NCI-H460 (cell line): ENCODE measurements at places on chromosomes 3 and 15.

GRCh38 chr3:197957790-197958133, 2.3 kb upstream of the LMLN start:
- DNase-seq: no peak

- DNase-seq: no peak
These were observed 45.4 kb downstream of the EPHB1 start for GRCh38 chr3:134840459-134840858.

GRCh38 chr3:37056826-37057225, 63.5 kb downstream of the MLH1 start:
- no peak for DNase-seq

- no peak for DNase-seq
These were observed 48.7 kb upstream of the OCA2 start for GRCh38 chr15:28147801-28148200.

DNA sequence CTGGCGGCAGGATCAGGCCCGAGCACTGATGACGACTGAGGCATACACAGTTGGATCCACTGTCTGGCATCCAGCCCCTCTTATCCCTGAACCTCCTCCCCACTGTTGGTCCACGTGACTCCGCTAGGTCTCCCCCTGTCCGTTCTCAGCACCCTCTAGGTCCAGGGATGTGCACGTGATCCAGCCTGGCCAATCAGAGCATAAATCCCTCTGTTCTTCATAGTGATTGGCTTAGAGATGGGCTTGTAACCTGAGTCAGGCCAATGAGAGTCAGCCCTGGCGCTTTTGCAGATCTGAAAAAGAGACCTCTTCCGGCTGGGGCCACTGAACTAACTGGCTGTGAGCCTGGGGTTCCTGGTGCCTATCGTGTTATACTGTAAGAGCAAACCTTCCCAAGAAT, 20.5 kb upstream of the IQSEC1 start:
- DNase-seq: no peak

DNA sequence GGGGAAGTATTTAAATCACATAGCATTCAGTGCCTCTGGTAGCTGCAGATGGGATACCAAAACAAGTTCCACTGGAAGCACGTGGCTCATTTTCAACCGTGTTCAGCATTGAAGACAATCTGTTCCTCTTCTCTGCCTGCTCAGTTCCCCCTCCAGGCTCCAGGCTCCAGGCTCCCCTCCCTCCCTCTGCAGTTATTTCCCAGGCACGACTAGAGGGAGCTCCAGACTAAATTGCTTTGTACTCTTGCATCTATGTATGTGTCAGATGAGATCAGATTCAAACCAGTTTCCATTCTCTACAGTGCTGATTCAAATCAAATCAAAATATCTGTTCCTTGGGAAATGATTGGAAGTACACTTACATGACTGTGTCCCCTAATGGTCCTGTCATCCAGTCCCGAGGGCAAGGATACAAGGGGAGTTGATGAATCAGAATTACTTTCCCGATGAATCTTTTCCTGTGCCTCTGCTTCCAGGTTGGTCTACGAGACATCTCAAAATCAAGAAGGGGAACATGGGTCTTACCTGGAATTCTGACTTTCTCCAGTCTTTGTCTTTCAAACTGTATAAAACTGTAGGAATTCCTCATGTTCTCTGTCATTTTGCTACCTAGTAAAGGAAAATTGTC, 600.5 kb downstream of the EDEM1 start:
- DNase-seq: no peak

DNA sequence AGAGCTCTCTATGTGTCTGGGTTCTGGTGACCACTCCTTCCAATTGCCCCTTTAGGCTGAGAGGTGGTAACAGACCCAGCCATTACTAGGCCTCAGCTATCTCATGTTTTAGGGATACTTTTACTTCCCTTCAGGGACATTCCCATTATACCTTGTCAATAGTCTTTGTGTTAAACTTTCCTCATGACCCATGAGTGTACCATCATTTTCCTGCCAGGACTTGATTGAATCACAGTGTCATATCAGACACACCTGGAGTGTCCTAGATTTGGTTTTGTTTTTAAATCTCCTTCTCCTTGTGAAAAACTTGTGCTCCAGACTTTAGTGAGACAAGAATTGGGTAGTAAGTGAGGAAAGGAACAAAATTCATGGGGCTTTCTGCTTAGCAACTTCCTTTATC, 136.6 kb downstream of the KCNAB1 start:
- DNase-seq: no peak

DNA sequence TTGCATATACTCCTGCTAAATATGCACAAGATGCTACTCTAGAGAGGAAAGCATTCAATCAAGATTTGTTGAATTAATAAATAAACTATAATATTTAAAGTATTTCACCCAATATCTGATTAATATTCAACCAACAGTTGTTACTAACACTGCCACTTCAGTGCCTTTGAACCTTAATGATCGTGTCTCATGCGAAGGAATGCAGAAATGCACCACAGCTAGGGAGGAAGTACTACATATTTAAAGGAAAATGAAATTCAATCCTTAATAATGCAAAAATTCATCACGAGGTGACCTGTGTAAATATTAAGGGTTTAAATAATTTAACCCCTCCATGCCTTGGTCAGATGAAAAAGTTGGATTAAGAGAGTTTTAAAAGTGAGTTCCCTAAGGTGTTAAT, 114.2 kb upstream of the DAZL start:
- DNase-seq: no peak

DNA sequence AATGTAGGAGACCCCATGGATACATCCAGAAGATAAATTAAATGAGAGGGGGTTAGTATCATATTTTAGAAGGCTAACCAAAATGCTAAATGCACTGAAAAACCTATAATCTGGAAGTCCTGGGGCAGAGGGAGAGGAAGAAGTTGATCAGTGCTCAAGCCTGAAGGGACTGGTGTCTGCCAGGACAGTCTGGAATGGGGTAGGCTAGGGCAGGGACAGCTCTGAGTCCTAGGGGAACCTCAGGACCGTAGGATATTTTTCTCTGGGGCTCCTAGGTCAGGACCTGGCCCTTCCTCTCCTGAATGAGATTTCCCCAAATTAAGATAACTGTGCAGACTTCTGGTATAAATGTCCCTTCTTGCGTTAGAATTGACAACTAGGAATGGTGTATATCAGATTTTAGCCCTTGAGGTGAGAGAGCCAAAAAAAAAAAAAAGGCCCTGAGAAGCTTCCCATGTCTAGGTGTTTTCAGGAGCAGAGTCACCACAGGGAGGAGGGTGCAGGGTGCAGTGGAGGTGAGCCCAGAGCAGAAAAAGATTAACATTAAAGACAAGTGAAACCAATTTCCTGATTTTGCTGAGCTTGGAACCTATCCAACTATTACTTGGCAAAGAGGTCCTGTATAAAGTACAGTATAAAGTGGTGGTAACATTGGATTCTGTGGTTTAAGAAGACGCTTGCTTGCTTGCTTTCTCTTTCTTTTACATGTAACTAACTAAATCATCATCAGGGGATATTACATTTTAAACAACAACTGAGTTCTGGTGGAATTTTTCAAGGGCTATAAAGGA, 63.5 kb downstream of the HACD2 start:
- DNase-seq: no peak

- no peak for DNase-seq
These were observed 2.4 kb downstream of the GPR171 start for GRCh38 chr3:151200586-151200985.

DNA sequence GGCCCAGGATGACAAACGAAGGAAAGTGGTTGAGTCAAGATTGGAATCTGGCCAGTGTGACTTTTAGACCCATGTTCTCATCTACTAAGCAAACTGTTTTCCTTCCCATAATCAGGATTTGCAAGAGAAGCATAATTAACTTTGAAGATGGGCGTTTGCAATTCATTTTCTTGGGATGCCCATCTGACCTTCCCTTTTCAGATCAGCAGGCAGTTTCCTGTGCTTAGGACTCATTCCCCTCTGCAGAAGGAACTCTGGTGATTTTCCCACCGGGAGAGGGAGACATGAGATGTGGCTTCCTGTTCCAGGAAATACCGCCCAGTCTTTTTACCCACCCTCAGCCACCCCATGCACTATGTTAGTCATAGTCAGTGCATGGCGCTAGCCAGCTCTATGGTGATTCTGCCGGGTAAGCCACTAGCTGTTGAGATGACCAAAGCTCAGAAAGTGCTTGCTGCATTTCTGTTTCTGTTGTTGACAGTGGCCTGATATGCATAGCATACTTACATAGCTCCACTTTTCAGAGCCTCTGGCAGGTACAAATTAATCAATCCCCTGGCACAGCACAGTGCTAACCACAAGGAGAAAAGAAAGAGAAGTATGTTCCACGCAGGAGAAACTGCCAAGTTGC, 129.4 kb downstream of the VGLL4 start:
- DNase-seq: no peak

DNA sequence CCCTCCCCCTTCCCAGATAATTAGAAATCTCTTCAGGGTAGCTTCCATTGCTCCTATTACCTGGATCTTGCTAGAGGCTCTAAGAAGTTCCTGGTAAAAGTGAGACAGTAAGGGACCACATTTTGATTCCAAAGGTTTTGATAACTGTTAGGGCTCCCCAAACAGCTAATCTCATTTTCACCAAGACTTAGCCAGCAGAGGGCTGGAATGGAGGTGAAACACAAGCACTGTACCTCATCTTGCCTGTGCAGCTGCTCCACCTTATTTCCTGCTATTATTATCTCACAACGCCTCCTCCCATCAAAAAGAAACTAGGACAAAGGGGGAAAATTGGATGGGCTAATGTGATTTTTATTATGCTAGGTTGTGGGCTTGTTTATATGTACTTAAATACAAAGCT, 7.3 kb downstream of the SETD5 start:
- no peak for DNase-seq

DNA sequence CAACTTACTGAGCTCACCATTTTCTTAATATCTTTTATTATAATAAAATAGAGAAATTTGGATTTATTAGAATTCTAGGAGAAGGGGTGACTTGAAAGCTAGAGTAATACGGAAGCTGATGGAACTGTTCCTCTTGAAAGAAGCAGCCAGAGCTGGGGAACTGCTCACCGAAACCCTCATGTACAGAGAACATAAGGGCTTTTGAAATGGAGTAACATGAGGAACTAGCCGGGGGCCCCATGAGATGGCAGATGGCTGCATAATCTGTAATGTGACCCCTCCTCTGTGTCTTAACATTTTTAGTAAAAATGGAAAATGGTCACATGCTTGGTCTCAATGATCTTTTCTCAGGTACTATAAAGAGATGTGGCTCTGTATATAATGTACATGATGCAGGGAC, 15.7 kb upstream of the DYNC1LI1 start:
- no peak for DNase-seq

DNA sequence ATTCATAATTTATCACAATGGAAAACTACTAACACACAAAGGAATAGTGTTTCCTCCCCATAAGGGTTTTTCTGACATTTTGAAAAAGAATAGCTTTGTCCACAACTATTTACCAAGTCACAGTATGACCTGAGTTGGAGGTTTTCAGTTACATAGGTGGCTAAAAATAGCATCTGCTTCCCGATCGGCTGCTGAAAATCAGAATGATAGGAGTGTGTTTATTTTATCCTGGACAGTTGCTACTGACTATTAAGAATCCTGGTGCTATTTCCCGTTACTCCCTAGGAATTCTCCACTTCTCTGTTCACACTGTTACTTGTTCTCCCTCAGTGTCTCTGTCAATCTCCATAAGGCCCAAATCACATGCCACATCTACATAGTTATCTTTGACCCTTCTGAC, 353.9 kb upstream of the RARB start:
- no peak for DNase-seq

DNA sequence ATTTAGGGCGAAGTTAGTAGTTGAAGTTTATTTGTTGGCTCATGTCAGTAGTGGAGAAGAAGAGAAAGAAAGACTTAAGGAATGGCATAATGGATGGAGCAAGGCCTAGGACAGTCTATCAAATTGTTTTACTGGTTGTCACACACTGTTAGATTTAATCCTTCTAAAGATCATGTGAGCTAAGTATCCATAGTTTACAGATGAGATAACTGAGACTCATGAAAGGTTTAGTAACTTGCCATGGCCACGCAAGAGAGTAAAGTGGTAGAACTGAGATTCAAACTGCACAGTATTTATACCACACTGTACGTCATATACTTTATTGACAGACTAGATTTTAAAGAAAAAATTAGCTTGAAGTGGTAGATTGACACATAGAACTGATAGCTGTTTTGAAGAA, 11.4 kb downstream of the SPRED1 start:
- DNase-seq: no peak

DNA sequence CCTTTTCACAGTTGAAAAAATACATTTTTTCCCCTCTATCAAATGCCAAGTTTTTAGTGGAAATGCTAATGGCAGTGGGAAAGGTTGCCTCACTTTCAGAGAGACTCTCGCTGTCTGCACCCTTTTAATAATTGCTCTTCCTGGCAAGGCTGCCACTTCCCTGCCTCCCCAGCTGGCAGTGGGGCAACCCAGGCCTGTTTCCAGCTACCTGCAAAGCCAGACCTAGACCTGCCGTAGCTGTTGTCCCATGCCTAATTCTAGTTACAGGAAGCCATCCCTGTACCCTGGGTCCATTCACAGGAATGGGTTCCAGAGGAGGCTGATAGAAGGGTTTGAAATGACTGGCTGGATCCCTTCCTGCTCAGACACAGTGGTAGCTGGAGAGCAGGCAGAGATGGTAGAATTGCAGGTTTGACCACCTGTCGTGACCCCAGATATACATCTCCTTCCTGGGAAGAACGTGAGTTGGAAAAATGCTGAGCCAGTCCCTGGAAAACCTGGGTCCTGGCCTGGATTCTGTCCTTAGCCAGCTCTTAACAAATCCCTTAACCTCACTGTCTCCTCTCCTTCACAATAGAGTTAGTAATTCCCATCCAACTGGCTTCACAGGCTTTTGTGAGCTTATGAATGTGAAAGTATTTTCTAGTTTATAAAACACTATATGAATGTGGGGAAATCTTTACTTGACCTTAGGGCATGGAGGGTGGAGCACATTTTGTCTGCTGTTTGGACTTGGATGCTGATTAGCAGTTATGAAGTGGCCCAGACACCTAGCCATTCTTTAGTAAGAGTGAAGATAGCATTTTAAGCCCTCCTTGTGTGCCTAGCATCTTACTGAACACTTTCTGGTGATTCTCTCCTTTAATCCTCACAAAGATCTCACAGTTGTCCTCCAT, 12.9 kb upstream of the ALPK3 start:
- DNase-seq: no peak

- DNase-seq: no peak
These were observed 51.2 kb downstream of the KLHL25 start for GRCh38 chr15:85743392-85744055.

DNA sequence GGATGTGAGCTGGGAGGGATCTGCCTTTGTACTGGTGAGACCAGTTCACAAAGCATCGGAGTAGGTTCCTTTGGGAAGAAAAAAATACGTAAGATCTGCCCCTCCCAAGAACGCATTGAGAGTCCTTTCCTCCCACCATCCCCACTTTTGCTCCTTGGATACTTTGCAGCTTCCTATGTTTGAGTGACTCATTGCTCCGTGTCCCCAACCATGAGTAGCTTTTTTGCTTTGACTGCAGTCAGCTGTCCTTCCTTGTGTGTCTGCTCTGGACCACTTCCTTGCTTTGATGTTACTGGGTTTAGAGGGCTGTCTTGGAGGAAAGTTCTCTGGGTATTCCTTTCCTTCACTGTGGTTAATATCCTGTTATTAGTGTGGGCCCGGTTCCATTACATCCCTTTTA, 43.2 kb upstream of the PTPN23 start:
- DNase-seq: no peak
